ENCODE measurements at places on chromosomes 7 and 10.
A peak's percentile ranks its signal among the peaks of the same experiment; 100 is the strongest.

- no peak for DNase-seq
These were observed 145.3 kb downstream of the HTR7 start for GRCh38 chr10:90712529-90712928.

- DNase-seq = peak; percentile 2
These were observed 53.6 kb upstream of the CHCHD3 start for GRCh38 chr7:133135451-133135850.

GRCh38 chr10:74394416-74394969 lies 243.5 kb downstream of the ADK start:
- DNase-seq = no peak

GRCh38 chr10:116006508-116006907 lies 266.5 kb downstream of the GFRA1 start:
- no peak for DNase-seq

DNA sequence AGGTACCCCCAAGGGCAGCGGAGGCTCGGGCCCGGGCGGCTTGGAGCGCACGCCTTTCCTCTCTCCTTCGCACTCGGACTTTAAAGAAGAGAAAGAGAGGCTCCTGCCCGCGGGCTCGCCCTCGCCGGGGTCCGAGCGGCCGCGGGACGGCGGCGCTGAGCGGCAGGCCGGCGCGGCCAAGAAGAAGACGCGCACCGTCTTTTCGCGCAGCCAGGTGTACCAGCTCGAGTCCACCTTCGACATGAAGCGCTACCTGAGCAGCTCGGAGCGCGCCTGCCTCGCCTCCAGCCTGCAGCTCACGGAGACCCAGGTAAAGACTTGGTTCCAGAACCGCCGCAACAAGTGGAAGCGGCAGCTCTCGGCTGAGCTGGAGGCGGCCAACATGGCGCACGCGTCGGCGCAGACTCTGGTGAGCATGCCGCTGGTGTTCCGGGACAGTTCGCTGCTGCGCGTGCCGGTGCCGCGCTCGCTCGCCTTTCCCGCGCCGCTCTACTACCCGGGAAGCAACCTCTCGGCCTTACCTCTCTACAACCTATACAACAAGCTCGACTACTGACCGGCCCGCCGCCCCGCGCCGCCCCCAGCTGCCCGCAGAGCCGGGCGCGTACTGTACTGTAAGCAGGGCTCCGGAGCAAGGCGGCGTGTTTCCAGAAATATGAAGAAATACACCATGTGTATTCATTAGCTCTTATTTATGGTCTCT lies 1.8 kb downstream of the HMX2 start:
- DNase-seq = no peak

GRCh38 chr10:3265088-3265487 lies 92.5 kb upstream of the PITRM1 start:
- peak; percentile 20 for DNase-seq

DNA sequence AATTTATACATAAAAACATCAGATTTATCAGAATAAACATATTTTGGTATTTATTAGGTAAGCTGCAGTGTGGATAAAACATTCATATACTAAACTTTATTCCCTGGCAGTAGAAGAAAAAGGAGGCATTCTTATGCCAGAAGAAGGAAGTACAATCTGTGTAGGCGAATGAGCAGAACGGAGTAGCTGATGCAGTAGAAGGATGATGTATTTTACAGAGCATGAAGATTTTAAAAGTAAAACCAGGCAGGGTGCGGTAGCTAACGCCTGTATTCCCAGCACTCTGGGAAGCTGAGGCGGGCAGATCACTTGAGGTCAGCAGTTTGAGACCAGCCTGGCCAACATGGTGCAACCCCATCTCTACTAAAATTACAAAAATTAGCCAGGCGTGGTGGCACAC lies 294.9 kb upstream of the MKLN1 start:
- DNase-seq = no peak

DNA sequence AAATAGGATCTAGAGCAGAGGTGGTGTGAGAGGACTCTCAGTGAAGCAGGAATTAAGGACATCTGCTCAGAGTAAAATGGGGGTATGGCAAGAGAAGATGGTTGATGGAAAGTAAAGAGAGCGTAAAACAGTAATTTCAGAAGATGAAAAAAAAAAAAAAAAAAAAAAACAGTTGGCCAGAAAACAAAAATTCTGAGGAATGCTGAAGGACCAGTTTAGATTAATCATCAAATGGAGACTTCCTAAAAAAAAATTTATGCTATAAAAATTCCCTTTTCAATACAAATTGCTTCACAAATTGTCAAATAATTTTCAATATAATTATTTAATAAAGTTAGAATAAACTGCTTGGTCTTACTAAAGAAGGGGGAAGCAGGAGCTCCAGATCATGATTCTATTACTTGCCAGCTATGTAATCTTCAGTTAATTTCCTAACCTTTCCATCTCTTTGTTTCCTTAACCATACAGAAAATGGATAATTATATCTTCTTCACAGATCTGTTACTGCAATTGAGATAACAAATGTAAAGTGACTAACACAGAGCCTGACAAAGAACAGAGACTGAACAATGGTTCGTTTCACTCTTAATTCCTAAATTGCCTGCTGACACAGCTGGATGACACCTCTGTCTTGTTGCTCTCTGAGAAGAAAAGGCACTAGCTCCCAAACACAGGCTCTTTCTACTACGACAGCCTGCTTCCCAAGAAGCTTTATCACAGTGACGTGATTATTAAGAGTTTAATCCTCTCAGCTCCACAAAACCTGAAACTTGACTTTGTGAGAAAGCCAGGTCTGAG lies 64.9 kb upstream of the GPR22 start:
- no peak for DNase-seq
